ENCODE measurements at places on chromosomes 7 and 10. TPM values are rescaled to one million over a fixed set of nuclear protein-coding genes. Genes with fewer than 3 reads are reported as not detected.

GRCh38 chr10:132204781-132205473, 18.2 kb downstream of the DPYSL4 start:
- DNase-seq, result no peak

- DNase-seq, result peak; percentile 61
These were observed 44.2 kb upstream of the DPYSL4 start for GRCh38 chr10:132142396-132143161.

Gene FRMD4A
- 0.35 TPM for total RNA-seq

Gene HDAC9
- 0.55 TPM for total RNA-seq

Gene ENKUR
- total RNA-seq, result not detected

GRCh38 chr10:31739711-31740110, 188.9 kb downstream of the ARHGAP12 start:
- no peak for DNase-seq

- DNase-seq, result no peak
These were observed 116.1 kb downstream of the GPR37 start for GRCh38 chr7:124649397-124650014.

Gene NKX6-2
- total RNA-seq, result not detected
